GM13977 (cell line): ENCODE measurements at places on chromosomes 12 and 14.

DNA sequence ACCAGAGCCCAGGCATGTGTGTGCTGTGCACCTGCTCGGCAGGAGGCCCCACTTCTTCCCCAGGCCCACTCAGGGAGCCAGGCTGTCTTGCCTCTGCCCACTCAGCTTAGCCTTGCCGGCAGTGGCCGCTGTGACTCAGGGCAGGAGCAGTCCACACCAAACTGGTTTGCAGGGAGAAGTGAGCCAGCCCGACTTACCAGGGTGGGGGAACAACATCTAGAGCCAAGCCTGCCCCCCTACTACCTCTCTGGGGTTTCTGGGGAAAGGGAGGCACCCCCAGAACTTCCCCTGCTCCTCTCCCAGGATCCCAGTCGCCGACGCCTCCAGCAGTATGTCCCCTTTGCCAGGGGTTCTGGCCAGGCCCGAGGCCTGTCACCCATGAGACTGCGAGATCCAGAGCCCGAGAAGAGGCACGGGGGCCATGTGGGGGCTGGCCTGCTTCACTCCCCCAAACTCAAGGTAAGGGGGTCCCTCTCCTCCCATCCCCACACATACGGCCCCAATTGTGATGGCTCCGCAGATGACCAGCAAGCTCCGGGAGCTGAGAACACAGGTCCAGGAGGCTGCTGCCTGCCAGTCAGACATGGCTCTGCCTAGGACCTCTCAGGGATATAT lies 3.0 kb downstream of the PLEKHG6 start:
- no peak for DNase-seq

- no peak for DNase-seq
These were observed 69.4 kb downstream of the TRAFD1 start for GRCh38 chr12:112194601-112195247.

GRCh38 chr12:42234970-42235369 lies 3.1 kb downstream of the YAF2 start:
- DNase-seq = no peak

DNA sequence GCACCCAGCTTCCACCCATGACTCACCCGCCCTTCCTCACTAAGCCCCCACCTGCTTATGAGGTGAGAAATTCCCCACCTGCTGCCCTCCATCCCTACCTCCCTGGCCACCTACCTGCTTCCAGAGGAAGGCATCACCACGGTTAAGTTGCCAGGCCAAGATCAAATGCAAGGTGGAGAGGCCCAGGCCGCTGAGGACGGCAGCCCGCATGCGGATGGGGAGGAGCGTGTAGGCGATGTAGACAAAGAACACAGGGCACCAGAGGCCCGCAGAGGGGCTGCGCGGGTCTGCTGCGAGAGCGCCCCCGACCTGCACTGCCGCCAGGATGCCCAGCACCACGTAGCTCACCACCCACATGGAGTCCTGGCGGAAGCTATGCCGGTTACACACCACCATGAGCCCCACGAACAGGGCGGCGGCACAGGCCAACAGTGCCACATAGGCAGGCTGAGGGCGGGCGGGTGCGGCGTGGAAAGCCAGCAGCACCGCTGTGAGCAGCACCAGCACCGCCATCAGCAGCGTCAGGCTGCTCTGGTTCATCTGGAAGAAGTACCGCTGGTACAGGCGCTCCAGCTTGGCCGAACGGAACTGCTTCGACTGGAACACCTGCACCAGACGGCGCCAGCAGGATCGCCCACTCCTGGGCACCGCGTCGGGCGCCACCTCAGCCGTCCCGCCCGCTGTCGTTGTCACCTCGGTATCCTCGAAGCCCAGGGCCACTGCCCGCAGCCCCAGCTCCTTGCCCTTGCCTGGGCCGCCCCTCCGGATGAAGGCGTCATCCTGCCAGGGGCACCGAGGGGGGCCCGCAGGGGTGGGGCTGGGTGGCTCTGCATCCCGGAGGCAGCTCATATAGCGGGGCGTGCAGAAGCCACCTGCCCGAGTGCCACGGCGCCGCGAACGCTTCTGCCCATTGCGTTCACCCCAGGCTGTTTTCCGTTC lies 6.2 kb downstream of the ADCY6 start:
- DNase-seq = no peak

- no peak for DNase-seq
These were observed 127.7 kb upstream of the SRRM4 start for GRCh38 chr12:118853634-118854033.
